ENCODE measurements at places on chromosomes 11 and 22.
A peak's percentile ranks its signal among the peaks of the same experiment; 100 is the strongest.

DNA sequence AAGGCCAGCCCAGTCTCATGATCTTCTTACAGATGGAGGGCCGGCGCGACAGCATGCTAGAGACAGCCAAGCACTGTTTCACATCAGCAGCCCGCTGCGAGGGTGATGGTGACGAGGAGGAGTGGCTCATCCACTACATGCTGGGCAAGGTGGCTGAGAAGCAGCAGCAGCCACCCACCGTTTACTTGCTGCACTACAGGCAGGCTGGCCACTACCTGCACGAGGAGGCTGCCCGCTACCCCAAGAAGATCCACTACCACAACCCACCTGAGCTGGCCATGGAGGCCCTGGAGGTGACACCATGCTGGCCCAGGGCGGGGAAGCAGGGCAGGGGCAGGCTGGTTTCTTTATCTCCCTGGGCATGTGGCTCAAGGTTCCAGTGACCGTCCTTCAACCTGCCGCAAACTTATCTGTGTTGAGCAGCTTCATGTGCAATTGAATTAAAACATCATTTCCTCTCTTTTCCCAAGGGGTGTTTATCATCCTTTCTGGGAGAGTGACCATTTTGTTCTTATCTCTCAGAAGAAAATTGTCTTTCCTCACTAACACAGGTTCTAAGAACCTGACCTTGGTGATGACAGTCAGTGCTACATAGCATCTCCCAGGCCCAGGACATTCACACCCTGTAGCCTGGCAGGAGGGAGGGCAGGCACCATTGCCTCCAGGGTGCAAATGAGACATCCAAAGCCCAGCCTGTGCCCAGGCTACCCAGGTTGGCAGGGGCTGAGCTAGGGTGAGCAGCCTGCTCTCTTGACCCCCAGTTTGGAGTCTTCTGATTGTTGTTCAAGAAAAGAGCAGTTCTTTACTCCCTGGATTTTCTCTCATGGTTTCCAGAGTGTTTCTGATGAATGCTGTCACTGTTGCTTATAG lies 80.7 kb downstream of the CABIN1 start:
- DNase-seq = no peak

GRCh38 chr11:34926101-34926830 lies 9.8 kb downstream of the PDHX start:
- no peak for DNase-seq

- no peak for DNase-seq
Measured at GRCh38 chr11:34050581-34051348, 766 bp upstream of the CAPRIN1 start.

DNA sequence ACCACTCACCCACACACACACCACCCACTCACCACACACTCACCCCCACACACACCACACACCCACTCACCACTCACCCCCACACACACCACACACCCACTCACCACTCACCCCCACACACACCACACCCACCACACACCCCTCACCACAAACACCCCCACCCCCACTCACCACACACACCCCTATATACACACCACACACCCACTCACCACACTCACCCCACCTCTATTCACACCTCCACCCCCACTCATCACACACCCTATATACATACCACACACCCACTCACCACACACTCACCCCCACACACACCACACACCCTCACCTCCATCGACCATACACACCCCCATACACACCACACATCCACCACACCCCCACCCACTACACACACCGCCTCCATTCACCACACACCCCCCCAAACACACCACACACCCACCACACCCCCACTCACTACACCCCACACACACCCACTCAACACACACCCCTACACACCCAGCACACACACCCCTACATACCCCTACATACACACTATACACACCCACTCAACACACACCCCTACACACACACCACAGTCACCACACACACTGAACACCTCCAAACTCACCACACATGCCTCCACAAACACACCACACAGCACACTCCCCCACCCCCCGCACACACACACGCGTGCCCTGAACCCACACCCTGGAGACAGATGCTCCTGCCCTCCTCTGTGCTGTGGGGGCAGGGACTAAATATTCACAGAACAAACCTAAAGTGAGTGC lies 19.0 kb upstream of the TTLL12 start:
- DNase-seq = no peak

DNA sequence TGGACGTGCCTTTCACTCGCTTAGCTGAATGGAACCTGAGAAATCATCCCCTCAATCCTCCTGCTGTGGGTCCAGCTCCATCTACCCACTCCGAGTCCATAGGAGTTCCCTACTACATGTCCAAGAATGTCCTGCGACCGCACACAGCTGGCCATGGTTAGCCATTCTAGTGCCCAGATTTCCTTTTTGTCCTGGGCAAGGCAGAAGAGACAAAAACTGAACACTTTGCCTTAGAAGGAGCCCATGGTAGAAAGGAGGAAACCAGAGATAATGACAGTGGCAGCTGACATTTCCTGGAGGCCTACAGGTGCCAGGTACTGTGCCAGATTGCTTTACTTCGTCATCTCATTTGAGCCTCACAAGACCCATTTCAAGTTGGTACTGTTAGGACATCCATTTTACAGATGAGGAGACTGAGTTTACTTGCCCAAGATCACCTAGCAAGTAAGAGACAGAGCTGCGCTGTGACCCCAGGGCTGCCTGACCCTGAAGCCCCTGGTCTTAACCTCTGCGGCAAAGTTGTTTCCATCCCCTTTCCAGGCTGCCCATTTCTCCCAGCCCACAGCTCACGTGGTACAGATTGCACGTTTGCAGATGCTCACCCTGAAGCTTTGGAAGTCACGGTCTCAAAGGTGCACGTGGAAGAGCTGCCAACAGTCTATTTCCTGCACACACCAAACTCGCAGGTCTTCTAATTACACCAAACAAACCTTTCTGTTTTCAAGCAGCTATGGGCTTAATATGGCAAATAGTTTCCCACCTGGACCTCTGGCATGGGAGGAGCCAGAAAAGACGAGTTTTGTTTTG lies 112.7 kb downstream of the ZBTB16 start:
- no peak for DNase-seq

DNA sequence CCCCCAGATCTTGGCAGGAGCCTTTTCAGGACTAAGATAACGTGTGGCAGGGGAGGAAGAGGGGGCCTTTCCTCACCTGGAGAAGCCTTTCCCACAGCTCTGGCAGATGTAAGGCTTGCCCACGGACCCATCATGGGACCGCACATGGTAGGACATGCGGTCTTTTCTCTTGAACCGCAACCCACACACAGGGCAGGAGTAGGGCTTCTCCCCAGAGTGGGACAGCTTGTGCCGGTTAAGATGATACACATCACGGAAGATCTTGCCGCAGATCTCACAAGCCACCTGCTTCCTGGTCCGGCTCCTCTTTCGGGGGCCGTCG lies 1.9 kb downstream of the PATZ1 start:
- DNase-seq = no peak

GRCh38 chr22:26756675-26757293 lies 99.4 kb downstream of the MIAT start:
- DNase-seq = peak; percentile 3

DNA sequence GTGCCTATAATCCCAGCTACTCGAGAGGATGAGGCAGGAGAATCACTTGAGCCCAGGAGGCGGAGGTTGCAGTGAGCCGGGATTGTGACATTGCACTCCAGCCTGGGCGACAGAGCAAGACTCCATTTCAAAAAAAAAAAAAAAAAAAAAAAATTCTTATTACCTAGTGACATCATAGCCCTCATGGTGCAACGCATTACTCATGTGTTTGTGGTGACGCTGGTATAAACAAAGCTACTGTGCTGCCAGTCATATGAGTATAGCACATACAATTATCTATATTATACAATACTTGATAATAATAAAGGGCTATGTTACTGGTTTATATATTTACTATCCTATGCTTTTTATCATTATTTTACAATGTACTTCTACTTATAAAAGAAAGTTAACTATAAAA lies 41.2 kb downstream of the OR2AT4 start:
- no peak for DNase-seq

GRCh38 chr11:101555366-101555765 lies 28.4 kb downstream of the TRPC6 start:
- no peak for DNase-seq

GRCh38 chr22:45344334-45344733 lies 34.6 kb downstream of the FAM118A start:
- DNase-seq = no peak

- DNase-seq = no peak
Measured at GRCh38 chr11:23112390-23112789, 252.1 kb upstream of the CCDC179 start.

- DNase-seq = no peak
Measured at GRCh38 chr11:3969613-3970012, 114.1 kb downstream of the STIM1 start.

DNA sequence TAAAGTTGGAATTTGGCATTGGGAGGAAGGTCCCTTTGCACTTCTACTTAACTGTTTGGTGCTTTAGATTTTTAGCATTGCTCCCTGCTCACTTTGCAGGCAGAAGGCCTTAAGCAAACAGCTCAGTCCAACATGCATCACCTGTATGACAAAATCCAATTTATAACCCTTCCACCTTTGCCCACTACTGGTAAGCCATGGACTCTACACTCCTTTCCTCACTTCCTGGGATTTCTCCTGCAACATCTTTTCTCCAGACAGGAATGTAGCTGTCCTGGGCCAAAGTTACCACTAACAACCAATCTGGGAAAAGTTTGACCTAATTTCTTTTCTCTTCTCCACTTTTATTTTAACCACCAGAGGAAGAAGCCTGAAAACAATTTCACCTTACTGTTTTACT lies 1.8 kb upstream of the OR2D2 start:
- no peak for DNase-seq

DNA sequence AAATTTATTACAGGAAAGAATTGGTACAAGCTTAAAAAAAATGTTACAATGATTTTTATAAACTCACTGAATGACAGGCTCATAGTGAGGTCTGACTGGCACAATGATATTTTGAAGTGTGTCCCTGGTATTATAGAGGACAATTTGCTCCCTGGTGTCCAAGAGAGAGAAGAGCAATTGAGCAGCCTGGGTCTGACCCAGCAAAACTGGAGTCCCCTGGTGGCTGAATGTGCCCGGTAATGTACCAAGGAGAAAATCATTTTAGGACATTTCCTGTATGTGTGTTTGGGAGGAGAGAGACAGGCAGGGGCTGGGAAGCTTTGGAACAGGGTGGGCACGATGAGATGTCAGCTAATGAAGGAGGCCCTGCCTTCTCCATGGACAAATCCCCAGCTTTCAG lies 125.3 kb downstream of the APOL5 start:
- no peak for DNase-seq

- no peak for DNase-seq
Measured at GRCh38 chr11:117911694-117912093, 17.5 kb downstream of the TMPRSS13 start.

DNA sequence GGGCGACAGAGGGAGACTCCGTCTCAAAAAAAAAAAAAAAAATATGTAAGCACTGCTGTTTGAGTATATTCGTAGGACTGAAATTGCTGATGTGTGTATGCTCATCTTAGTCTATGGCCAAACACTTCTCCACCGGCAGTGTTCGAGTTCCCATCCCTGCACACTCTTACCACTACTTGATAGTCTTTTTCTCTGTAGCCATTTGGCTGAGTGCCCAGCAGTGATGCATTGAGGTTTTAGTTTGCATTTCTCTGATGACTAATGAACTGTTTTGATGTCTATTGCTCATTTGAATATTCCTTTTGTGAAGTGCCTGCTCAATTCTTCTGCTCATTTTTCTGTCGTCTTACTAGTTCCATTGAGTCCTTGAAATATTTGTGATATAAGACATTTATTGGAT lies 1.9 kb downstream of the TIRAP start:
- peak; percentile 59 for DNase-seq

- no peak for DNase-seq
Measured at GRCh38 chr22:17307566-17307965, 61.7 kb upstream of the CECR2 start.

- no peak for DNase-seq
Measured at GRCh38 chr11:15726893-15727519, 612.3 kb downstream of the INSC start.

DNA sequence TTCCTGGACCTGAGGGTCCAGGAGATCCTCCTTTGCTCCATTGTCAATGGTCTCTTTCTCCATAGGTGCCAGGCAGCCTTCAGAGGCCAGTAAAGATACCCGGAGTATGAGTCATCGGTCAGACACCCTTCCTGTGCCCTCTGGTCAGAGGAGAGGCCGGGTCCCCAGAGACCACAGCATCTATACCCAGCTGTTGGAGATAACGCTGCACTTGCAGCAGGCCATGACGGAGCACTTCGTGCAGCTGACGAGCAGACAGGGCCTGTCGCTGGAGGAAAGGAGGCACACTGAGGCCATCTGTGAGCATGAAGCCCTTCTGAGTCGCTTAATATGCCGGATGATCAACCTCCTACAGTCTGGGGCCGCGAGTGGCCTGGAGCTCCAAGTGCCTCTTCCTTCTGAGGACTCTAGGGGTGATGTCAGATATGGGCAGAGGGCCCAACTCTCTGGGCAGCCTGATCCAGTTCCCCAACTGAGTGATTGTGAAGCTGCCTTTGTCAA lies at the start of gene ACCSL:
Gene ACCSL (plus strand): TSS at position 51 of the 501 bp plus-strand sequence. CDS start 56 bp downstream, at position 107.
- no peak for DNase-seq

DNA sequence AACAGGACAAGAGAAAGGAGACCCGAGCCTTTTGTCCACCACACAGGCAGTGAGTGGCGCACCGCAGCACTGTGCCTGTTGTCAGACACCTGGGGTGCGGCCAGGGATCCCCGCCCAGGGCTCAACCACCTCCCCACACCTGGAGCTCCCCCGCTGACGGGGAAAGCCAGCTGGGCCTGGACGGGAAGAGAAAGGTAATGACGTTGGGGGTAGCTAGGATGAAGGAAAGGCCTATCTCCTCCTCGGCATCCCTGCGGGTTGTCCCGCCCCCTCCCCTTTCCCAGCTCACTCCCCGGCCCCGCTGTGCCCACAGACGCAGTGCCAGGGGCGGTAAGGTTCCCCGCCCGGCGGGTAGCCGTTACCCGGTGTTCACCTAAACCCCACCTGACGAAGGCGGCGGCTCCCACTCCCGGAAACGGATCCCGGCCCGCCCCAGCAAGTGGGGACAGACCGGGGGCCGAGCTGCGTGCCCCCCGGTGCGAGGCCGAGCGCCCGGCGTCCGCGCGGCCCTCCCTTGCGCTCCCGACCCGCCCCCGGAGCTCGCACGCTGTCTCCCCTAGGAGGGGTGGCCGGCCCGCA lies 495 bp downstream of the HYOU1 start:
- DNase-seq = no peak

GRCh38 chr11:3994030-3994640 lies 100.5 kb upstream of the RRM1 start:
- DNase-seq = no peak

DNA sequence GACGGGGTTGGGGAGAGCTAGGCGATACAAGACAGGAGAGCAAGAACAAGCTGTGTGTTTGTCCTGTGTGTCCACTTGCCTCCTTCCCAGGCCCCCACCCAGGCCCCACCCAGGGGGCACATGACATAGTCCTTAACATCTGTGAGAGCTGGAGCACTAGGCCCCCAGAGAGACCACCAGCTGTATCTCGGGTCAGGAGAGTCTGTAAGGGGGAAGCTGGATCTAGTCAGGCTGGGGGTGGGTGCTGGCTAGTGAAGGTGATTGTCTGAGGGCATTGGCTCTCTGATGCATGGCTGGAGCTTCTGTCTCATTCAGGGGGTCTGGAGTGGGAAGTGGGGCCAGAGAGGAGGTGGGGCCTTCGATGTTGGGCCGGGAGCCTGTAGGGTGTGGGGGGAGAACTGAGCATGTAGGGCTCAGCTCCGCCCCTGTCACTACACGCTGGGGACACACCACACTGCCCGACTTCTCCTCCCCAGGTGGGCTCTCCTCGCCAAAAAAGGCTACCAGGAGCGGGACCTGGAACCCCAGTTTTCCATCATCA lies 571 bp downstream of the P2RX6 start:
- DNase-seq = no peak

All from stimulated activated CD8-positive, alpha-beta memory T cell treated with anti-CD3 and anti-CD28 coated beads, Interleukin-4, amount 100 ng/mL, for 1 hour (primary cell).